ENCODE measurements at places on chromosomes 11 and 22. TPM values are rescaled to one million over a fixed set of nuclear protein-coding genes. Genes with fewer than 3 reads are reported as not detected.
A peak's percentile ranks its signal among the peaks of the same experiment; 100 is the strongest.

DNA sequence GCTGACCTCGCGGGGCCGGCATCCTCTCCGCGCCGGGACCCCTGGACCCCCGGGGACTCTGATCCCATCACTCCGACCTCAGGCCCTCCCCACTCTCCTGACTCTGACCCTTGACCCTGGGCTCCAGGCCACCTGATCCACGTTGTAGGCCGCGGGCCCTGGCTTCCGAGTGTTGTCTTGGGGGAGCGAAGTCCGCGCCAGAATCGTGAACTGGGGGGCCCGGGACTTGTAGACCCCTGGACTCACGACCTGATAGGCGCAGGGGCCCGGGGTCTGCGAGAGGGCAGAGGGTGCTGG is 716 bp upstream of the TYMP start:
- H3K27me3 ChIP-seq: peaks cover 57% of the 10 kb centered on the region
- no peaks in the 10 kb centered on the region for H3K4me1 ChIP-seq
- H3K27ac ChIP-seq: no peak overlapping the region
- no peak for DNase-seq
- no peaks in the 10 kb centered on the region for H3K36me3 ChIP-seq
- no peak overlapping the region for H3K4me3 ChIP-seq

Gene SMARCB1
- 136 TPM for total RNA-seq

Gene SYNGR1
- 37.9 TPM for total RNA-seq

DNA sequence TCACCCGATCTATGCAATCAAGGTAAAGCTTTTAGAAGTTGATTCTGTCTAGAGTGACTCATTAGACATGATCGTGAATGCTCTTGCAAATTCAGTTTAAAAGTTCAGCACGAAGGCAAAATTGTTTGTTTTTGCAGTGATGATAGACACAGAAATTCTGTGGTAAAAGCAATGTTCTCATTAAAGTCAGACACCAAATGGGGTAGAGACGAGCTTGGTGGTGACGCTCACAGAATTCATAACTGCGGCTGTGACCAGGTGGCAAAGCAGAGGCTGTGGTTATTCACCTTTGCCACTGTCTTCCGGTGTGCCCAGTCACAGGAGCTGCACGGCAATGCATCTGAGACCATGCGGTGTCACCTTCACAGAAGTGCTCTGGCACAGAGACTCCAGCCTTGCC is 83.4 kb downstream of the WNT7B start:
- no peaks in the 10 kb centered on the region for H3K27me3 ChIP-seq
- no peaks in the 10 kb centered on the region for H3K4me1 ChIP-seq
- no peak overlapping the region for H3K27ac ChIP-seq
- DNase-seq: peak; percentile 35

- no peak for DNase-seq
- no peaks in the 10 kb centered on the region for H3K27me3 ChIP-seq
- no peak overlapping the region for H3K27ac ChIP-seq
- no peak overlapping the region for H3K4me3 ChIP-seq
These were observed 34.9 kb upstream of the CD82 start for GRCh38 chr11:44530413-44531115.

DNA sequence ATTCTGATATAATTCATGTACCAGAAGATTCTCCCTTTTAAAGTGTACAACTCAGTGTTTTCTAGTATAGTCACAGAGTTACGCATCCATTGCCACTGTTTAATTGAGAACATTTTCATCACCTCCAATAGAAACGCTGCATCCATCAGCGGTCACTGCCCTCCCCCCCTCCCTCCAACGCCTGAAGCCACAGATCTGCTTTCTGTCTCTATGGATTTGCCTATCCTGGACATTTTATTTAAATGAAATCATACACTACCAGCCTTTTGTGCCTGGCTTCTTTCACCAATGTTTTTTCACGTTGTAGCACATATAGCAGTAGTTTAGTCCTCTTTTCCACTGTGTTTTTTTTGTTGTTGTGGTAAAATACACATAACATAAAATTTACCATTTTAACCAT is 22.8 kb downstream of the TCP11L1 start:
- peaks cover 11% of the 10 kb centered on the region for H3K4me1 ChIP-seq
- H3K27me3 ChIP-seq: no peaks in the 10 kb centered on the region
- H3K36me3 ChIP-seq: peaks cover 80% of the 10 kb centered on the region
- no peak overlapping the region for H3K4me3 ChIP-seq
- no peak for DNase-seq

- peak overlapping the region; percentile 78 for H3K27ac ChIP-seq
- no peaks in the 10 kb centered on the region for H3K4me1 ChIP-seq
- no peak overlapping the region for H3K4me3 ChIP-seq
- DNase-seq: no peak
- no peaks in the 10 kb centered on the region for H3K36me3 ChIP-seq
These were observed 62.8 kb downstream of the PRDM11 start for GRCh38 chr11:45209000-45209879.

- no peaks in the 10 kb centered on the region for H3K27me3 ChIP-seq
- H3K27ac ChIP-seq: no peak overlapping the region
- no peak for DNase-seq
- H3K4me3 ChIP-seq: no peak overlapping the region
These were observed 59.3 kb downstream of the CELSR1 start for GRCh38 chr22:46478083-46478551.

GRCh38 chr22:41917375-41917902 is 2.6 kb upstream of the SHISA8 start:
- no peak overlapping the region for H3K27ac ChIP-seq
- no peak overlapping the region for H3K4me3 ChIP-seq
- H3K36me3 ChIP-seq: no peaks in the 10 kb centered on the region

Gene SLC22A8
- not detected for total RNA-seq

- no peak overlapping the region for H3K27ac ChIP-seq
- no peaks in the 10 kb centered on the region for H3K27me3 ChIP-seq
- H3K4me1 ChIP-seq: peaks cover 10% of the 10 kb centered on the region
- DNase-seq: peak; percentile 71
- H3K4me3 ChIP-seq: no peak overlapping the region
- H3K36me3 ChIP-seq: no peaks in the 10 kb centered on the region
These were observed 27.0 kb upstream of the SORL1-AS1 start for GRCh38 chr11:121479698-121480238.

GRCh38 chr11:126197277-126197939 is 14.0 kb downstream of the RPUSD4 start:
- H3K4me3 ChIP-seq: no peak overlapping the region
- DNase-seq: no peak
- H3K27me3 ChIP-seq: no peaks in the 10 kb centered on the region
- H3K27ac ChIP-seq: no peak overlapping the region
- H3K4me1 ChIP-seq: no peaks in the 10 kb centered on the region

DNA sequence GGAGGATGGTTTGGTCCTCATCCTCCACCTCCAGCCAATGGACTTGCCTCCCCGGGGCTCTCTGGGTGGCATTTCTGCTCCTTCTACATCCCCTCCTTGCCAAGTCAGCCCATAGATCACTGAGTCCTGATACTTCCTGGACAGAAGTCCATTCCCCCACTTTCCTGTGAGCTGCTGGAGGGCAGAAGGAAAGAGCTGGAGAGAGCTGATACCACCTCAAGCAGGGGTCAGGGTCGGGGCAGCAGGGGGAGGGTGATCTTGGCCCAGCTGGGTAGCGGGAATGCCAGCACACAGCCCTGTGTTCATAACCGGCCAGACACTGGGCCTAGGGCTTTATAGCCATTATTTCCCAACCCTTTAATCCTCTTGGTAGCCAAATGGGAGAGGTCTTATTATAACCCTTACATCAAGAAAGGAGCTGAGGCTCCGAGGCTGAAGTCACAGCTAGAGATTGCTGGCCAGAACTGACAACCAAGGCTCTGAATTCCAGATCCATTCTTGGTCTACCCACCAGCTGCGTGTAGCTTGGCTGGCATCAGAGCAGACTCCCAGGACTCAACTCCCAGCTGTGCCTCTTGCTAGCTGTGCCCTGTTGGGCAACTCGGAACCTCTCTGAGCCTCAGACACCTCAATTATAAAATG is 39.9 kb downstream of the CD6 start:
- H3K4me3 ChIP-seq: peak overlapping the region; percentile 6
- peaks cover 91% of the 10 kb centered on the region for H3K27me3 ChIP-seq
- no peaks in the 10 kb centered on the region for H3K36me3 ChIP-seq
- no peak overlapping the region for H3K27ac ChIP-seq
- DNase-seq: no peak

- no peak overlapping the region for H3K4me3 ChIP-seq
- no peaks in the 10 kb centered on the region for H3K4me1 ChIP-seq
- H3K27ac ChIP-seq: no peak overlapping the region
- no peaks in the 10 kb centered on the region for H3K36me3 ChIP-seq
These were observed 8.7 kb downstream of the POU2AF1 start for GRCh38 chr11:111370270-111370901.

DNA sequence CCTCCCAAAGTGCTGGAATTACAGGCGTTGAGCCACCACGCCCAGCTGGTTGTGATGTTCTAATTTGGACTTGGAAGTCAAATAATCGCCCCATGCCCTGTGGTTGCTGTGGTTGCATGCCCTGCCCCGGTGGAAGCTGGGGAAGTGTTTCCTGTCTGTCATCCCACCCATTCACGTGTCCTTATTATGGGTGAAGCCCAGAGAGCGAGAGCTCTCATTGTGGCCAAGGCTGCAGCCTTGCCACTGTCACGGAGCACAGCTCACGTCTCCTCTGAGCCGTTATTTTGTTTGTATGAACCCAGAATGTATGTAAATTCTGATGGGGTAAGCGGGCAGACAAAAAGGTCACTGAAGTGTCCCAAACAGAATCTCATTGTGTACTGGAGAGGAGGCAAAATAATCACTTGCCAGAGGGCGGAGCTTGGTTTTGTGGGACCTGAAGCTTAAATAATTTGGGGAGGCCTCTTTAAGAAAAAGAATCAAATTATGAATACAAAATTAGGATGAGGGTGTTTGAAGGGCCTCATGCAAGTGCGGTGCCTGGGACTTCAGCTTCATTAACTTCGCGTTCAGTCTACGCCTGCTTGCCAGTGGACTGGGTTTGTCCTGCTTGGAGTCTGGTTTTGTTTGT is 25.8 kb upstream of the TREH start:
- H3K27ac ChIP-seq: peak overlapping the region; percentile 68
- H3K4me1 ChIP-seq: no peaks in the 10 kb centered on the region
- H3K4me3 ChIP-seq: no peak overlapping the region
- no peak for DNase-seq
- H3K27me3 ChIP-seq: no peaks in the 10 kb centered on the region

DNA sequence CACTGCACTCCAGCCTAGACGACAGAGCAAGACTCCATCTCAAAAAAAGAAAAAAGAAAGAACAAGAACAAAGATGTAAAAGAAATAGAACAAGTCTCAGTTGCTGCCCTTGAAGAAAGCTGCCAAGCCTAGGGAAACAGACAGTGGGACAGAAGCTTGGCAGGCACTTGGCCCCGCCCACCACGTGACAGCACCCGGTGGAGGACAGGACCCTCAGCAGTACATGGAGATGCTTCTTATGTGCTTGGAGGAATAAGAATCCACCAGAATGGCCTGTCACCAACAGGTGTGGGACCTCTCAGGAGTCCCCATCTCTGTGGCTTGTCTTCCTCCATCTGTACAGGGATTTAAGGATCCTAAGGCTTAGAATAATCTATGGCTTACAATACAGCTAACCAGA is 7.6 kb upstream of the TMPRSS6 start:
- H3K4me3 ChIP-seq: no peak overlapping the region
- no peak for DNase-seq
- H3K27me3 ChIP-seq: no peaks in the 10 kb centered on the region
- no peaks in the 10 kb centered on the region for H3K36me3 ChIP-seq
- H3K4me1 ChIP-seq: peaks cover 11% of the 10 kb centered on the region

GRCh38 chr11:75096456-75097172 is at the start of gene OR2AT4:
Gene OR2AT4 (minus strand): TSS chr11:75096876.
- no peak for DNase-seq
- no peaks in the 10 kb centered on the region for H3K4me1 ChIP-seq
- H3K4me3 ChIP-seq: no peak within 1 kb of the TSS
- no peaks in the 10 kb centered on the region for H3K36me3 ChIP-seq
- no peaks in the 10 kb centered on the region for H3K27me3 ChIP-seq

DNA sequence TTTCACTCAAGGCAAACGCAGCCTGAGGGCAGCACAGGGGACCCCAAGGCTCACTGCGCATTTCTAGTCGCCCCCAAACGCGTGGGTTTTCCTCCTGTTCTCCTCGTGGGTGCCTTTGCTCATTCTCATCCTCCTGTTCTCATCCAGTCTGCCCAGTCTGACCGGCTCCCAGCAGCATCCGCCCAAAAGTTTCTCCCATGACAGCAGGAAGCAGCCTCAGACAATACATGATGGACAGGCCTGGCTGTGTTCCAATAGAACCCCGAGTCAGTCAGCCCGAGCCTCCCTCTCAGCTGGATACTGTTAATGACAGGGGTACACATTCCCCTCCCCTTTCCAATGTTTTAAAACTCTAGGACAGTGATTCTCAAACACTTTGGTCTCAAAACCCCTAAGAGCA is 22.5 kb upstream of the KRTAP5-7 start:
- peak; percentile 77 for DNase-seq
- peaks cover 31% of the 10 kb centered on the region for H3K36me3 ChIP-seq
- H3K27ac ChIP-seq: no peak overlapping the region

Gene MRGPRX3
- total RNA-seq: not detected

- peak; percentile 31 for DNase-seq
- H3K27ac ChIP-seq: no peak overlapping the region
- H3K36me3 ChIP-seq: no peaks in the 10 kb centered on the region
- no peak overlapping the region for H3K4me3 ChIP-seq
These were observed 18.3 kb upstream of the RAC2 start for GRCh38 chr22:37262346-37262745.

Gene MPPED2
- total RNA-seq: 2.5 TPM

DNA sequence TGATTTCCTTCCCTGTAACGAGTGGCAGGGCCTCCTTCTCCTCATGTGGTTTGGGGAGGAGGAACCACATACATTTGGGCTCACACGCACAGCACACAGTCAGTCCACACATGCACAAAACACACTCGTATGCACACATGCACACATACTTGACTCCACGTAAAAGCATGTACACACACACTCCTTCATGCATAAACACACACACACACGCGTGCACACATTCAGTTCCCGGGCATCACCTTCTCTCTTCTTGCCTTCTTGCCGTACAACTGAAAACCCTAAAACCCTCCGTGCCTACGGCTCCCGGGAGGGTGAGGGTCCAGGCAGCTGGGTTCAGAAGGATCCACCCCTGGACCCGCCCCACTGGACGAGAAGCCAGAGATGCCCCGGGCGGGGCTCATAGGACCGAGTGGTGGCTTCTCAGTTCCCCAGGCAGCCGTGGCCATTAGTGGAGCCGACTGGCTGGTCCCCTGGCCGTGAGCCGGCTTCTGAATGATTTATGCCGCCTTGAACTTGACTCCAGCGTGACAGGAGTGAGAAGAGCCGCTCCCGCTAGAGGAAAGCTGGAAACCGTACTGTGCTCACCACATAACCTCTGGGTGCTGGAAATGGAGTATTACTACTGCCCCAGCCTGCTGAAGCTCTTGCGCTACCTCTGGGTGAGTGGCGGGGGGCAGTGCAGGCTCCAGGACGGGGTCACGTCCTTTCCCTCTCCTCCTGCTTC is 117.4 kb downstream of the KIAA1671 start:
- H3K4me3 ChIP-seq: no peak overlapping the region
- no peak for DNase-seq
- H3K36me3 ChIP-seq: no peaks in the 10 kb centered on the region

Gene BIRC3
- total RNA-seq: 0.07 TPM

All from endodermal cell (in vitro differentiated cells).